ENCODE measurements at places on chromosomes 11 and 22.

DNA sequence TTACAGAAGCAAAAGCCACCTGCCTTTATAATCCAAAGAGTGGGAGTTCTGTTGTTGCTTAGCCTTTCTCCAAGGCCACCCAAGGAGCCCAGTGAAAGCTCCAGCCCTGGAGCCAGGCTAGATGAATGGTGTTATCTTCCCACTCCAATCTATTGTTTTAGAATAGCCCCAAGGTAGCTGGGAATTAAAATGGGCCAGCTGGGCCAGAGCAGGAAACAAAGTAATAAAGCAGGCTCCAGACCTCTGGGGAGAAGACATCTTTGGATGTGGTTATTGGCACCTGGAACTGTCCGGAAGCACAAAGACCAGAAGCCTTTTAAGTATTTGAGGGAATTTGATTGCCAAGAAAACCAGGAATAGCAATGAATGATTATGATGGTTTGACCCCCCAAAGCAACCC lies 8.8 kb downstream of the C11orf96 start:
- no peak for DNase-seq

GRCh38 chr11:108871152-108871551 lies 206.3 kb downstream of the DDX10 start:
- no peak for DNase-seq

DNA sequence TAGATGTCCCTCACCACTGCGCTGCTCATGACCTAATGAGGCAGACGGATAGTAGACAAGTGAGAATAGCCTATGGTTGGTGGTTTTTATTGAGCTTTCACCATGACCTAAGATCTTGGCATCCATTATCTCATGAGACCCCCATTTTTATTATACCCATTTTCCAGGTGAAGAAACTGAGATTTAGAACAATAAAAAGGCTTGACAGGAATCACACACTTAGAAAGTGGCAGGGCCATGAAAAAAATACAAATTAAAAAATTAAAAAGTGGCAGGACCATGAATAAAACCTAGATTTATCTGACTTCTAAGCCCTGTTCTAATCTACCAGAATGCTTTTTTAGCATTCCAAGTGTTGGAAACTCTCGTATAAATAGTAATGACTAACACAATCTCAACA lies 1.1 kb downstream of the LRRC55 start:
- DNase-seq = no peak

GRCh38 chr22:36204632-36205015 lies 3.0 kb upstream of the APOL4 start:
- DNase-seq = no peak

DNA sequence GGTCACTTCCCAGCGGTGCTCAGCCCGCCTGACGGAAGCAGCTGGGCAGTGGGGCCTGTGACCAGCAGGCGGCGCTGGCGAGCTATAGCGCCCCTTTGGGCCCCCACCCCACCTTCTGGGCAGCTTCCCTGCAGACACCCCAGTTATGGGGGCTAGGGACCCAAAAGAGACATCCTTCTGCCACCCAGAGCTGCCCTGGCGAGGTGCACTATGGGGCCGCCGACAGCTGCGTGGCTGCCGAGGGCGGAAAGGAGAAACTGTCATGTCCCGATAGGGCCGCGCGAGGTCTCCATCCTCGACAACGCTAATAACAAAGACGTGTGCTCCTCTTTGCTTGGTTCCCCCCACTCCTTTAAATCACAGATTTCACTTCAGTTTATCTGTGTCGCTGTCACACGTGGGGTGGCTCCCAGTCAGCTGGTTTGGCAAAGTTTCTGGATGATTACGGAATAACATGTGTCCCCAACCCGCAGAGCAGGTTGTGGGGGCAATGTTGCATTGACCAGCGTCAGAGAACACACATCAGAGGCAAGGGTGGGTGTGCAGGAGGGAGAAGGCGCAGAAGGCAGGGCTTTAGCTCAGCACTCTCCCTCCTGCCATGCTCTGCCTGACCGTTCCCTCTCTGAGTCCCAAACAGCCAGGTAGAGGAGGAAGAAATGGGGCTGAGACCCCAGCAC lies 673 bp upstream of the MYO7A start:
- DNase-seq = no peak

- peak; percentile 26 for DNase-seq
Observed at GRCh38 chr11:19951558-19952115, 208.6 kb downstream of the DBX1 start.

DNA sequence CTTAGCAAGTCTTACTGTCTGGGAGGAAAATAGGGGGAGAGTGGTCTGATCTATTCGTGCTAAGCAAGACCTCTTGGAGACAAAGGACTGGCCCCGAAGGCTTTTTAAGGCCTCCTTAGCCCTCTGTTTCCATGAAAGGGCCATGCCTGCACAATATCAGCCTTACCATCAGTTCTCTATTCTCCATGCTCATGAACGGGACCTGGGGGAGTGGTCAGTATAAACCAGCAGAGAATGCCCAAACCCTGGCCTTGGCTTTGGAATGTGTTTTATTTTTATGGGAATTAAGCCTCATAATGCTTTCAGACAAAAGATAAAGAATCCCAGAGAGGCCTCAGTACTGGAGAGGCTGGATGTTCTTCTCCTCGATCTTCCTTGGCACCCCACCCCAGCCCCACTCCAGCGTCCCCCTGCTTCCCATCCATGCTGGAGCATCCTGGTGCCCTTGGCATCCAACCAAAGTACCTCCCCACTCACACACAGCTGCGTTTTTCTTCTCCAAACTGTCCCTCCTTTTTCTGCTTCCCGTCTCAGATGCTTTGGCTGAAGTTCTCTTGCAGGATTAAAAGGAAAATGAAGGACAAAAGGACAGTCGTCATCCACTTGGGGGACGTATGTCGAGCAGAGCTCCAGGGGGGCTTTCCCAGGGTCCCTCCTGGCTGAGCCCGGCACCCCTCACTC lies 18.6 kb downstream of the FXYD6 start:
- DNase-seq = no peak

GRCh38 chr22:49303781-49304461 lies 523.8 kb downstream of the BRD1 start:
- no peak for DNase-seq

DNA sequence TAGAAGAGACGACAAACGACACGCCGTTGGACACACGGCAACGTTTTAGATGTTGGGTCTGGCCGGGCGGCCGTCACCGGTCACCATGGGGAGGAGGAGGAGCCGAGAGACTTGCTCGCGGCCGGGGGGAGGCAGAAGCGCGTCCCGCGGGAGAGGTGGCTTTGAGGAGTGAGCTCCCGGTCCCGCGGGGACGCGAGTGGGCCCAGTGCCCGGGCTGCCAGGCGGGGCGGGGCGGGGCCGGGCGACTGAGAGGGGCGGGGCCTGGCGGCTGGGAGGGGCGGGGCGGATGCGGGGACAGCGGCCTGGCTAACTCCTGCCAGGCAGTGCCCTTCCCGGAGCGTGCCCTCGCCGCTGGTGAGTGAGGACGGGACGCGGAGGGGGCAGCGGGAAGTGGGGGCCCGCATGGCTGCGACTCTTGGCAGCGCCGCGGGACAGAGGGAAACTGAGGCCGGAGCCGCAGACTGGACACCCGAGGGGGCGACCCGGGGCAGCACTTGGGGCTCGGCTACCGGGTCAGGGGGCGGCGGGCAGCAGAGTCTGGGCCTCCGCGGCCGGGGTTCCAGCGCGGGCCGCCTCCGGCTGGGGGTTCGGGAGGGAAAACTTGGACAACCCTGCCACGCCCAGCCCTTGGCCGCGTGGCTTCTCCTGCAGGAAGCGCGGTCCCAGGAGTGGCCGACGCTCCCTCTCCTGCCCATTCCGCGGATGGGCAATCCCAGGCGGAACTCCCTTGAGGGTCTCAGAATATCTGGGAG lies at the start of gene TSPO:
Gene TSPO, plus strand, starts transcription at position 309 of the 752 bp plus-strand sequence. CDS start 7,680 bp downstream, outside the sequence.
- DNase-seq = no peak

Data from NCI-H1048 (cell line).